NCI-H2107 (cell line): ENCODE measurements at places on chromosomes 16 and 17.

DNA sequence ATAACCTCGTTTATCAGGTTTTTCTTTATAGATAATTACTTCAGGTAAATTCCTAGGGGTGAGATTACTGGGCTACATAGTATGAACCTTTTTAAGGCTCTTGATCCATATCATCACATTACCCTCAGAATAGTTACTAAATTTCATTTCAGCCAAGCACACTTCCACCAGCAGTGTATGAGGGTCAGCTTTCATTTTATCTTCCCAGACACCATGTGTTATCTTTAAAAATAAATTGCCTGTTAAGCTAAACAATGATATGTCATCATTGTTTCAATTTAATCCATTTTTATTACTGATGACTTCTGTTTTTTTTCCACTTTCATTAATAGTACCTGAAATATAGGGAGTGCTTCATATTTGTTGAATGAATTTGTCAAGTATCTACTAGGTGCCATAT, 33.4 kb downstream of the PRKCA start:
- no peak for DNase-seq

- no peak for DNase-seq
These were observed 408.9 kb downstream of the PMP22 start for GRCh38 chr17:14856176-14856575.

DNA sequence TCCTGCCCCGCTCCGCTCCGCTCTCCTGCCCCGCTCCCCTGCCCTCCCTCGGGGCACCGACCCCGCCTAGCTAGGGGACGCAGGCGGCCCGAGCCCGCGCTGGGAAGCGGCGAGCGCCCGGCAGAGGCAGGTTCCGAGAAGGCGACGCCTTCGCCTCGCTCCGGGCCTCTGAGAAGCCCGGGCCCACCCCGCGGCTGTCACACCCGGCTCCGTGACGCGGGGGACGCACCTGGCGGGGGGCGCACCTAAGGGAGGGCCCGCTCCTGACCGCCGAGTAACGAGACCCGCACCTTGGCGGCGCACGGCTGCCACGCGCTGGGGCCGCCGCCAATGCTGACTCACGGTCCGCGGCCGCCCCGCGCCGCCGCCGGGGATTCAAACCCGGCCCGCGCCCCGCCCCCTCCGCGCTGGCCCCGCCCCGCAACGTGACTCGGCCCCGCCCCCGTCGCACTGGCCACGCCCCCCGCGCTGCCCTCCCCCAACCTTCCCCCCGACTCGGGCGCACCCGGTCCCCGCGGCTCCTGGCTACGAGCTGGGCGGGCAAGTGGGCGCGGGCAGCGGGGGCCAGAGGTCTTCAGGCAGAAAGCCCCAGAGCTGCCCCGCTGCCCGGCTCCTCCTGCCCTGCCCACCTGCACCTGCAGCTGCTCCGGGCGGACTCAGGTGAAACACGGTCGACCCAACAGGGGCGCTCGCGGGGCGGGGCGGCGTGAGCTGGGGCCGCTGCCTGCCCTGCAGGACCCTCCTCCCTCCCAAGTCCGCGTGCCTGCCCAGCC, 27.8 kb downstream of the GNPTG start:
- peak; percentile 38 for DNase-seq

DNA sequence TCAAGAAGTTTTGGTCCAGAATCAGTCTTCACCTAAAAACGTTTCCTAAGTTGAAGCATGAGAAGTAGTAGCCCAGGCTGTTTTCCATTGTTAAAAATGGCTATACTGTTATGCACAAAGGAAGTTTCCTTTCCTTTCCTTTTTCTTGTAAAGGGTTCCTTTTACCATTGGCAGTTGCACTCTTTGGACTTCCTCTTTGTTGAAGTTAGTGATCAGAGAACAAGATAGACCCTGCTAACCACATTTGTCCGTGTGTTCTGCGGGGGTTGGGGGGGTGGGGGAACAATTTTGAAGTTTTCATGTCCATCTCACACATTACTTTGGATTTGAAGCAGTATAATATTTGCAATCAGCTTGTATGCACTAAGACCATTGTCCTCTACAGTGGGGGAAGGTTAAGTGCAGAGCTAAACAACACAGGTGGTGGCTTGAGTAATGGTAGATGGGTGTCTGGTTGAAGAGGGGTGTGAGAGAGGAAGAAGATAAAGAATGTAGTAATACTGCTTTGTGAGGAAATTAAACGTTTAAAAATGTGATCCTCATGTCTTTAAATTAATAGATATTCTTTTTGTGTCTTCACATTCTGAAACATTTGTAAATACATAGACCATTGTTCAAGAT, 1.4 kb downstream of the LPCAT2 start:
- DNase-seq, result no peak

- DNase-seq, result no peak
These were observed 398.8 kb downstream of the HS3ST3B1 start for GRCh38 chr17:14699574-14700185.

GRCh38 chr17:66830451-66830850, 4.5 kb upstream of the CACNG5 start:
- DNase-seq, result no peak

GRCh38 chr17:44079877-44080821, 9.6 kb downstream of the G6PC3 start:
- DNase-seq, result no peak

DNA sequence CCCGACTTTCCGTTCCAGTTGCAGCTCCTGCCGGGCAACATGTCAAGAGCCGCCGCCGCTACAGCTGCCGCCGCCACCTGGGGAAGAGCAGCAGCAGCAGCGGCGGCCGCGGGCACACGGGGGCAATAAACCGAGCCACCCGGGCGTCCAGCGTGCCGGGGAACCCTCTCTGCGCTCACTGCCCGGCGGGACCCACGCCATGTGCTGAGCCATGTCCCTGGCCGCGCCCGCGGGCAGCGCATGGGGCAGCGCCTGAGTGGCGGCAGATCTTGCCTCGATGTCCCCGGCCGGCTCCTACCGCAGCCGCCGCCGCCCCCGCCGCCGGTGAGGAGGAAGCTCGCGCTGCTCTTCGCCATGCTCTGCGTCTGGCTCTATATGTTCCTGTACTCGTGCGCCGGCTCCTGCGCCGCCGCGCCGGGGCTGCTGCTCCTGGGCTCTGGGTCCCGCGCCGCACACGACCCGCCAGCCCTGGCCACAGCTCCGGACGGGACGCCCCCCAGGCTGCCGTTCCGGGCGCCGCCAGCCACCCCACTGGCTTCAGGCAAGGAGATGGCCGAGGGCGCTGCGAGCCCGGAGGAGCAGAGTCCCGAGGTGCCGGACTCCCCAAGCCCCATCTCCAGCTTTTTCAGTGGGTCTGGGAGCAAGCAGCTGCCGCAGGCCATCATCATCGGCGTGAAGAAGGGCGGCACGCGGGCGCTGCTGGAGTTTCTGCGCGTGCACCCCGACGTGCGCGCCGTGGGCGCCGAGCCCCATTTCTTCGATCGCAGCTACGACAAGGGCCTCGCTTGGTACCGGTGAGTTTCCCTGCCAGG, 604 bp downstream of the HS3ST3B1 start:
- no peak for DNase-seq

DNA sequence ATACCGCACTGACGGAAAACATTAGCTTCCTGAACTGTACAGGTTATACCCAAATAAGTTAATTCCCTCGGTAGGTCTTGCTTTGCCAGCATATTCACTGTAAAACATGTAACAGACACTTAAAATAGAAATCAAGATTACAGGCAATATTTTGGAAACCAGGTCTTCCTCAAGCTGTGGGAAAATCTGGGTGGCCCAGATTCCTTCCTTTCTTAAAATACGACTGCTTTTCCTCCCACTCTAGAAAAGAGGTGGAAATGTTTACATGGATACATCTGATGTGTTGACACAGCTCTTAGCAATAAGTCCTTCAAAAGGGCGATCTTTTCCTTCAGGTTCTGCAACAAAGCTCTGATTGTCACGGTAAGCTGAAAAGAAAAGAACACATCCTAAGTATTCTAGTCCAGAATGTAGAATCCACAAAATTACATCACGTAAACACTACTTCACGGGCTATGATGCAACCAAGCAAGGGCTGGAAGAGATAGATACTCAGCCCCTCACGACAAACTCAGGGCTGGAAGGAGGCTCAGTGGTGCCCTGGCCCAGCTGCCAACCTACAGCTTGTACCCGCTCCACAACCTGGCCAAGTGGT, 18.4 kb downstream of the STX8 start:
- DNase-seq, result no peak

- no peak for DNase-seq
These were observed 18.1 kb upstream of the BAHCC1 start for GRCh38 chr17:81376946-81377714.

DNA sequence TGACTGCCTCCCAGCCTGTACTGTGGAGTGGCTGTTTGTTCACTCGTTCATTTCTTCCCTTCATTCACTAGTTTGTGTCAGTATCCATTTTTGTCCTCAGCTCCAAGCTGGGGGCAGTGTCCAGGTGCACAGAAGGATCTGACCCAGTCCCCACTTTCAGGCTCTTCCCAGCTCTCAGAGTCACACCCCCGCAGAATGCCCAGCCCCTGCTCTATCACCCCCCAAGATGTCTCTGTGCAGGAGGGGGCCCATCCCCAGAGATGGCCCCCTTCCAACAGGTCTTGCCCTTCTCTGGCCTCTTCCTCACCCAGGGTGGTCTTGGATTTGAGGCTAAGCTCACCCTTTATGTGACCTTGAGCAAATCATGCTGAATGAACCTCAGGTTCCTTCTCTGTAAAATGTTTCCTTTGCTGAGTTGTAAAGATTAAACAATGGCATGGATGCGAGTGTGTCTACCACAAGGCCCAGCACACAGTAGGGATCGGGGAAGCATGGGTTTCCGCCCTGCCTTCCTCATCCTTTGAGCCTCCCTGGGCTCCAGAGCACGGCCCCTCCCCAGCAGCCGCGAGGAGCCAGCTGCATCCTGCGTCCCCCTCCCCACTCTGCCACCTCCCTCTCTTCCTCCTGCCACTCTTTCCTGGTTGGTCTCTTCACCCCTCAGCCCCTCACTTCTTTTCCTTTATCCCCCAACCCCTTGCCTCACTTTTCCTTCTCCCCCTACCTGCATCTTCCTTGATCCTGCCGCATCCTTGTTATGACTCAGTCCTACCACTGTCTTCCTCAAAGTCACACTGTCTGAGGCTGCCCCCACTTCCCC, 2.8 kb downstream of the FBXL19 start:
- no peak for DNase-seq

DNA sequence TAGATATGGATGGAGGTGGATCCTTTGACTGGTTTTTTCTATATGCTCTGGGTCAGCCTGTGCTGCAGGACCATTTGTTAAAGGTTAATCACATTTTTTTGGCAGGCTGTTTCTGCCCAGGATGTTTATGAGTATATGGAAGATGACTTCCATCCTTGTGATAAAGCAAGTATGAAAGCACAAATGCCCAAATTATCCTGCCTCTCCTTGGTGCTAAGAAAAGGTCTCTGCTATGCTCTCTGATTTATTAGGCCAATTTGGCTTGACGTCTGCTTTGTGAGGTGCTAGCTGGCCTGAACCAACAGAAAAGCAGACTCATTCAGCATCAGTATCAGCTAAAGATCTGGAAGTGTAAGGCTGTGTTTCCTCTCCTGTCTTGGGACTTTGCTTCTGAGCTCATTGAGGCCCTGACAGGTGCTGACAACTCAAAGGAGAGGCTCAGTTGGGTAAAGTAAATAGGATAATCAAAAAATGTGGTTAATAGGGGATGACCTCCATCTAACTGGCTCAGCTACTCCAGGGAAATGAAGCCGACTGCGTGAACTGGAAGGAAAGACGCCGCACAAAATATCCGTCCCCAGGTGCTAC, 15.2 kb downstream of the ANKRD40 start:
- no peak for DNase-seq

- no peak for DNase-seq
These were observed 4.1 kb downstream of the NDRG4 start for GRCh38 chr16:58503863-58504688.

DNA sequence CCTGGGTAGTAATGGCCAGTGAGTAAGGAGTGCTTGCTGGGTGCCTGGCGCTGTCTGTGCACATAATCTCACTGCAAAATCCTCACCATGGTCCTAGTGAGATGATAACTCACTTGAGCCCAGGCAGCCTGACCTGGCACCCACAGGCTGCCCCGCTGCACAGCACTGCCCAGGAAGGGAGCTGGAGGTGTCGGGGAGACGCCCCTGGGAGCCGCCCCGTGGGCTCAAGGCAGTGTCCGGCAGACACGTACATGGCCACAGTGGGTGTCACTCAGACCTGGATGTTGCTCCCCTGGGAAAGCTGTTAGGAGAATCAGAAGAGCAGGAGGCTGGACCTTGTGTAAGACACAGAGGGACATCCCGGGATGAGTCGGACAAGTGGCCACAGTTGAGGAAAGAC, 44.2 kb downstream of the BEAN1 start:
- no peak for DNase-seq

- DNase-seq, result no peak
These were observed 6.3 kb downstream of the ATP2A3 start for GRCh38 chr17:3957735-3958599.

GRCh38 chr17:13537167-13537731, 64.5 kb downstream of the HS3ST3A1 start:
- DNase-seq, result no peak

DNA sequence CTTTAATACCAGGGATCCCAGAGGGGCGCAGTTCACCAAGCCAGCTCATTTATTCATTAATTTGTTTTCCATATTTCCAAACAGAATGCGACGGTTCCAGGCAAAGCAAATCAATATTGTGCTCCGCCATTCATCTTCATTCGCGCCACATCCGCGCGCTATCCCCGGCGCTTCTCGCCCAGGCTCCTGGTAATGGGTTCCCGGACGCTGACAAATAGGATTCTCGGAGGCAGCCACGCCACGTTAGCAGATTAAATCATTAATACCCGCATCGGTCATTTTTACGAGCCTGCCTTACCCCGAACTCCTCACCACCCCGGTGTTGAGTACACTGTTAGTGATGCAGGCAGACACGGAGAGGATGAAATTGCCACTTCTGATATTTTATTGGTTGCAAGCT, 26.0 kb upstream of the C16orf82 start:
- no peak for DNase-seq

DNA sequence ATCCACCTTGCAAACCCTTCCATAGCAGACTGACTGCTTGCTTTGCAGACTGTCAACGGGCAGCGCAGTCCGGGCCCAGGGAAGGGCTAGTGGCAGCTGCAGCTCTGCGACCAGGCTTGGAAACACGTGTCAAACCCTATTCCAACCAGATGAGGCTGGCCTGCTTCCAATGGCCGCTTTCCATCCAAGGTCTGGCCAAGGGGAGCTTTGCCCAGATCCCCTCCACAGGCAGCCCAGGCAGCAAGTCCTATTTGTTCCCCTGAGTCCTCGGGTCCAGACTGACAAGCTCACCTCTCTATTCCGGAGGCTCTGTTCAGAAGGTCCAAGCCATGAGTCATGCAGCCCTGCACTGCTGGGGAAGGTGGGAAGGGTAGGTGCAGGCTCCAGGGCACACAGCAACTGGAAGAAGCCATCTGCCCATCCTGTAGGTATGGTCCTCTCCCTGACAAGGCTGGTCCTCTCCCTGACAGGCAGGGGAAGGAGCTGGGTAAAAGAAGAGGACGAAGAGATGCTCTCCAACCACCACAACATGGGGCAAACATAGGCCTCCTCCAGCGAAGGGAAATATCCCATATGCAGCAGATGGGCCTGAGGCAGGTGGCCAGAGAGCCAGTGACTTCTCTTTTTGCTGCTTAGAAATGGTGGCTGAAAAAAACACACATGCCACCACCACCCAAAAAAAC, 22.6 kb upstream of the AXIN2 start:
- no peak for DNase-seq

- no peak for DNase-seq
These were observed 184.1 kb upstream of the ZFHX3 start for GRCh38 chr16:73231944-73232554.

GRCh38 chr17:41521574-41522261, 3.0 kb upstream of the KRT15 start:
- DNase-seq, result no peak

- no peak for DNase-seq
These were observed 895 bp downstream of the ANKRD40CL start for GRCh38 chr17:50766222-50767023.
